T-helper 17 cell (primary cell): ENCODE measurements at places on chromosomes 5 and 9. TPM values are rescaled to one million over a fixed set of nuclear protein-coding genes. Genes with fewer than 3 reads are reported as not detected.
A peak's percentile ranks its signal among the peaks of the same experiment; 100 is the strongest.

Gene ZNF366
- 0.39 TPM for total RNA-seq

GRCh38 chr5:82244854-82245635 lies 33.1 kb downstream of the RPS23 start:
- no peak for DNase-seq

GRCh38 chr5:171680485-171680884 lies 105.1 kb upstream of the SMIM23 start:
- DNase-seq: no peak

- no peak for DNase-seq
These were observed 9.7 kb downstream of the FAXDC2 start for GRCh38 chr5:154840435-154841272.

- DNase-seq: no peak
These were observed 17.8 kb downstream of the SLC38A9 start for GRCh38 chr5:55694152-55694830.

DNA sequence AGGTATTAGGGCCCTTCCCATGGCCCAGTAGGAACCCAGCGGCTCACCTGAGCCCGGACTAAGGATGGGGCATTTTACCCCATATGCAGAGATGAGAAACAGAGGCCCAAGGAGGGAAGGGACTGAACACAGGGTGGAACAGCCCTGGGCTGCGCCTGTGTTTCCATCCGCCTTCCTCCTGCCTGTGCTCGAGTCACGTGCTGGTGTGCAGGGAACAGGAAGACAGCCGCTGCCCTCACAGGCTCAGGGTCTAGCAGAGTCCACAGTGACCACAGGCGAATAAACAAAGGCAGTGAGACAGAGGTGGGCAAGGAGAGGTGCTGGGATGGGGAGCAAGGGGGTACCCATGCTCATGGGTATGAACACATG lies 129.4 kb downstream of the C9orf50 start:
- DNase-seq: no peak

Gene CD72
- total RNA-seq: 3.5 TPM

- DNase-seq: peak; percentile 74
These were observed 53.2 kb downstream of the USP20 start for GRCh38 chr9:129888293-129889121.

Gene DNM1
- total RNA-seq: 1.3 TPM

Gene SCGB3A2
- total RNA-seq: not detected

Gene HAPLN1
- not detected for total RNA-seq

DNA sequence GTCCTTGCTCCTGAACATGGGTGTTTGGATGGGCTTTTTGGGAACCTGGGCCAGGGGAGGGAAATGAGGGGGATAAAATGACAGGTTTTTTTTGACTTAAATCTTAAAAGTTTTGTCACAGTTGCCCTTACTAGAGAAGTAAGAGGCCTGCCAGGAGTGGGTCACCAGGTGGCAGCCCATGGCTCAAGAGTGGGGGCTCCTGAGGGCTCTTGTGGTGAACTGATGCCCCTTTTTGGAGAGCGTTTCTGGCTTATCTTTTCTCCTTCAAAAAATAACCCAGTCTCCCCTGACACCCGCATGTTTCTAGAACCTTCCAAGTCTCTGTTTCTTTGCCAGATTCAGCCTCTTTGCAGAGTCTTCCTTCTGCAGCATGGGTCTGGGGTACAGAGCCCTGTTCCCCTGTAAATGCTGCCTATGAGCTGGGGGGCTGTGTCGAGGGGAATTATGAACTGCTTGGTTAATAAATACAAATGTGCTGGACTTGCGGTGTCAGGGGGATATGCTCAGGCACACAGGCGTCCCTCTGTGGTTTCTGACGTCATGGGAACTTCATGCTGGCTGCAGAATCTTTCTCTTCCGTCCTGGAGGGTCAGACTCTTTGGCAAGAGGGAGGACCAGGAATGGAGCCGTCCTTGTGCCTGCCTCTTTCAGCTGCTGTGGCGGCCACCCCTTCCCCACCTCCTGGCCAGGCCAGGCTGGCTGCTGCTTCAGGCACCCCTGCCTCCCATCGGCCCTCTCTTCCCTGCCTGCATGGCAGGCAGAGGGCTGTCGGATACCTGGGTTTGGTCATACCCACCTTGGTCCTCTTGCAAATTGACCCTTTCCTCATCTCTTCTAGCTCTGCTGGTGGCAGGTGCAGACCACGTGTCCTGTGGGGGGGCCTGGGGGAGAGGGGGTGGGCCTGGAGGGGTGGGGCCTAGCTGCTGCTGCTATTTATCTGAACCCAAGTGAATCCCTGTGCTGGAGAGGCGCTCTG lies 30.1 kb downstream of the PTPA start:
- no peak for DNase-seq

- DNase-seq: no peak
These were observed 1763.0 kb upstream of the C9orf72 start for GRCh38 chr9:29336281-29336680.

DNA sequence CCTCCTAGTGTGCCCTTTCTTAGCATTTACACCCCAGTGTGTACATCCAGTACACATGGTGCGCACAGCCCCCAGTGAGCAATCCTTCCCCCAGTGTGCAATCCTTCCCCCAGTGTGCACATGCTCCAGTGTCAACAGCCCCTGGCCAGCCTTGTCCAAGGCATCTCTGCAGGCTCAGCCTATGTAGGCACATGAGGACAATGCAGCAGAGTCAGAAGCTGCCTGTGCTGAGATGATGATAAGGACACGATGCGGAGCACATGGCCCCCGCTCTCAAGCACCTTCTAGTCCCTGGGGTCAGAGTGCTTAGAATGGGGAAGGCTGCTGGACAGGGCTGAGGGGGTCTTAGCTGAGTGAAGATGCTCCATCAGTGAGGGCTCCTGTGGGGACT lies 69.8 kb downstream of the GADD45G start:
- no peak for DNase-seq

Gene DPYSL3
- total RNA-seq: not detected

GRCh38 chr5:73233053-73233460 lies 60.1 kb downstream of the TMEM174 start:
- no peak for DNase-seq

Gene SLC6A19
- not detected for total RNA-seq

GRCh38 chr9:98375138-98375726 lies 119.8 kb upstream of the TBC1D2 start:
- no peak for DNase-seq

GRCh38 chr5:169828385-169828784 lies 151.9 kb downstream of the INSYN2B start:
- DNase-seq: no peak

- no peak for DNase-seq
These were observed 74.5 kb upstream of the CCNG1 start for GRCh38 chr5:163362840-163363371.

GRCh38 chr9:99828417-99829176 lies 6.9 kb downstream of the NR4A3 start:
- no peak for DNase-seq

DNA sequence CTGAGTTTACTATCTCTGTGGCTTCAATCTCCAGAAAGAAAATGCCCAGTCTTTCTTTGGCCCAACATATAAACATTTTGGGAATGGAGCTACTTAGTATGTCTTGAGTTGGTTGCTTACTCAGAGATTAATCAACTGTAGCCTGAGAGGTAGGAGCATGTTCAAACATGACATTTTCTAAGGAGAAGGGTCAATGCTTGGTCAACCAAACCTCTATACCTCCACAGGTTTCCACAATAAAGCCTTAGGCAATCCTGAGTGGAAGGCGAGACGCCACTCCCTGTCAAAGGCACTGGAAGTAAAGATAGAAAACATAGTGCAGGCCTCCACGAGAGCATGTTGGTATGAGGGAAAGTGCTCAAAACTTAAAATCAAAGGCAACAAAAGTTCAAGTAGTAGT lies 411.4 kb downstream of the KCTD16 start:
- no peak for DNase-seq

DNA sequence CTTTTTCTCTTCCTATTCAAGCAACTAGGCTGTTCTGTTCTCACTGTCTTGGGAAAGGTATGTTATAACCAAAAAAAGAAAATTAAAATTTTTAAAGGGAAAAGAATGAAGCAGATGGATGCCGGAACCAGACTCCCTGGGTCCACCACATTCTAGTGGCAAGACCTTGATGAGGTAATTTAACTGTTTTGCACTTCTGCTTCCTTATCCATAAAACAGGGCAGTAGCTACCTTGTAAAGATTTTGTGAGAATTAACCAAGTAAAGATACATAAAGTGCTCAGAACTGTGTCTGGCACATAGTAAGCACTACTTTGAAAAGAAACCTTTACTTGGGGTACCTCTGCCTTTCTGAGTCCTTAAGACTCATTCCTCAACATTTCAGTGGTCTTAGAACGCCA lies 17.0 kb downstream of the EPB41L4B start:
- no peak for DNase-seq

- DNase-seq: no peak
These were observed 70.1 kb downstream of the PIP5K1B start for GRCh38 chr9:68775003-68775730.

GRCh38 chr5:179731791-179732411 lies 721 bp upstream of the MAML1 start:
- DNase-seq: peak; percentile 6

- no peak for DNase-seq
These were observed 65.0 kb downstream of the PRRT1B start for GRCh38 chr9:131610231-131610761.

DNA sequence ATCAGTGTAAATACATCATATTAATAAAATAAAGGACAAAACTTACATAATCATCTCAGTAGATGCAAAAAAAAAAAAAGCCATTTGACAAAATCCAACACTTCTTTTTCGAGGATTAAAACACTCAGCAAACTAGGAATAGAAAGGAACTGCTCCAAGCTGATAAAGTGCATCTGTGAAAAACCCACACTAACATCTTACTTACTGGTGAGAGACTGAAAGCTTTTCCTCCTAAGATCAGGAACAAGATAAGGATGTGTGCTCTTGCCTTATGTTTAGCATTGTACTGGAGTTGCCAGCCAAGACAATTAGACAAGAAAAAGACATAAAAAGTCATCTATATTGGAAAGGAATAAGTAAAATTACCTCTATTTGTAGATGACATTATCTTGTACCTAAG lies 120.2 kb upstream of the SAP30L start:
- no peak for DNase-seq

- no peak for DNase-seq
These were observed 173.1 kb upstream of the IER5L start for GRCh38 chr9:129351058-129351641.

Gene ALAD
- total RNA-seq: 19.3 TPM

DNA sequence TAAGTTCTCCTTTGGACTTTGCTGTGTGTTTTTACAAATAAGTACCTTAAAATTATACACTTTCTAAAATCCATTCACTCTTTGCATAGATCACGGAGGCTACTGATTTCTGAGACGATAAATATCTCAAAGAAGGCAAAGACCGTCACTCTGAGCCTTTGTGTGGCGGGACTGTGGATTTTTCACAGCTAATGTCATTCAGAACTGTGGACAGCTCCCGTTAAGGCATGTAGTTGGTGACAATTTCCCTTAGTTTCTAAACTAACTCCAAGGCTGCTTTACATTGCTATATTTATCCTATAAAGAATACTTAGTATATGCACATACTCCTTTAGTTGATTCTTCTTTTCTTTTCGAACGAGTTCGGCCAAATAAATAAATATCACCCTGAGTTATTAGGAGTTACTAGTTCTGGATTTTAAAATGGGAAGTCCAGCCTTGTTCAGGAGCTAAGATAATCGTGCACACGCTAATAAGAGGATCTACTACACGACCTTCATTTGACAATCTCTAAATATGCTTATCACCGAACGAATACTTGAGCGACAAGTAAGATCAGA lies 1.8 kb downstream of the HCN1 start:
- no peak for DNase-seq

DNA sequence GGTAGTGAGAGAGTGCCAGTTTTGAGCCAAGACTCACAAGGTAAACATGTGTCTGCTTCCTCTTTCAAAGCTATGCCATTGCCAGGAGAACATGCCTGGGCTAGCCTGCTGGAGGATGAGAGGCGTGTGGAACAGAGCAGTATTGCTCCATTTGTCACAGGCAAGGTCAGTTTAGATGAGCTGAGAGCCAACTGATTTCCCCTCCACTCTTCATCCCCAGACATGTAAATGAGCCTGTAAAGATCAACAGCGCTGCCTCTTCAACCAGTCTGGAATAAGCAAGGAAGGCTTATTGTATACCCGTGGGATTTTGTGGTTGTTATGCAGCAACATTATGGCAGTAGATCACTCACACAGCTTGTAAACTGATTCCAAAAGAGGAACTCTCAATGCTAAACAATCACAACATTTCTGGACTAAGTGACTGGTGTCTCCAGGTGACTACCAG lies 8.2 kb upstream of the GDNF start:
- DNase-seq: no peak

- DNase-seq: no peak
These were observed 28.3 kb downstream of the EBF1 start for GRCh38 chr5:159071382-159071781.

Gene ASPN
- total RNA-seq: not detected

Gene PRRX2
- not detected for total RNA-seq

Gene CARTPT
- not detected for total RNA-seq

DNA sequence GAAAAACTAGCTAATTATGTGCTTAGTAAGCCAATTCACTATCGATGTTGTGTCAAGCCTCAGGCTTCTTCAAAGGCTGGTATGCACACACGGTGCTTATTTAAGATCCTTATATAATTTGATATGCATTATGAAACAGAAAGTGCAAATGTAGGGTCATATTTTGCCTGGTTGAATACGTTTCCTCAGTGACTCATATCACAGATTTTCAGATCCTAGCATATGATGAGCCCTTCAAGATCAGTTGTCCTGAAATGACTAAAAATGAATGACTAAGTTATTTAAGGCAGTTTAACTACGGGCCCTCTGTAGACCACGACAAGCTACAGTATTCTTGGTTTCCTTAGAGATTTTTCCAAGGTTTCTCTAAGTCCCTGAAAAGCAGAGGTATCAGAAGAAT lies 778.3 kb downstream of the PRELID2 start:
- DNase-seq: no peak

GRCh38 chr5:132291026-132291425 lies 3.2 kb upstream of the SLC22A4 start:
- no peak for DNase-seq

GRCh38 chr5:126395198-126395597 lies 28.0 kb upstream of the GRAMD2B start:
- DNase-seq: no peak

Gene SLC9A3
- total RNA-seq: 1.6 TPM

- DNase-seq: no peak
These were observed 476.3 kb downstream of the CCDC171 start for GRCh38 chr9:16029046-16029615.

Gene GFPT2
- total RNA-seq: 0.80 TPM

Gene LPAR1
- not detected for total RNA-seq

Gene ECM2
- total RNA-seq: not detected

DNA sequence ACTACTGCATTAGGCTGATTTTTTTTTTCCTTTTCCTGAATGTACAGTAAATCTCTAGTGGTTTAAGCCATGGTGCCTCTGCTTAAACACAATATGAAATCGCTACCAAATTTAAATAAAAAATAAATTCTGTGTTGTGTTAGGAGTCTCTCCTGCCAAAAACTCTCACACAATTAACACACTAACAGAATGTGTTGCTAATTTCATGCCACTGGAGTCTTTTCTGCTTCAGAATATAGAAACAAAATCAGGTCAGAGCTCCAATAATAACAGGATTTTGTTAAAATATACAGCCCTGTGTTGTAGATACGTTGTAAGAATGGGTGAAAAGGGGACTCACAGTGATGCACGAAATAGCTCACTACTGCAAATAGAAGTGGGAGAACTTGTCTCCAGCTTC lies 398.8 kb downstream of the ZSWIM6 start:
- DNase-seq: no peak
